Stomach (tissue), 19 donors: ENCODE measurements at places on chromosomes 2 and 18. TPM values are rescaled to one million over a fixed set of nuclear protein-coding genes. Genes with fewer than 3 reads are reported as not detected.

- no peak for DNase-seq
Observed at GRCh38 chr2:223047260-223047761, 4.7 kb upstream of the KCNE4 start.

Gene POU3F3
- not detected for total RNA-seq

GRCh38 chr2:233553366-233553765 lies 13.2 kb downstream of the USP40 start:
- DNase-seq = no peak

Gene COL6A3
- 105 TPM for total RNA-seq
